ENCODE measurements at places on chromosomes 7 and 10.

DNA sequence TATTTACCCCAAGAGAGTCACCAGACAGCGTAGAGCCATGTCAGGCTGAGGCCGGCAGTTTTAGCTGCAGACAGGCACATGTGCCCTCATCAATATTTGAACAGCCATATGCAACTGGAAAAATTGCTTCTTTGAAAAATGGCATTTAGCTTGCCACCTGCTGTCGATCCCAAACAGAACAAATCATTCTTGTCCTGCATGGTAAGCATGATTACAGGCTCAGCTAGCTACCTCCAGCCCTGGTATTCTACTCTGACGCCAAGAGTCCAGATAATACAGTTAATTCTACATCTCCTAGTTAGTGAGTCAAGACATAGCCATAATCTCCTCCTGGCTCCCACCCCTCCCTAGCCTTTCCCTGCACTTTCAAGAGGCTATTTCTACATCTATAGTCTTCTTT is 7.7 kb downstream of the CREB3L2 start:
- no peak for DNase-seq

- DNase-seq: no peak
Observed at GRCh38 chr7:461453-462172, 58.0 kb downstream of the PDGFA start.

- no peak for DNase-seq
Observed at GRCh38 chr10:131214521-131215244, 96.8 kb downstream of the TCERG1L start.

DNA sequence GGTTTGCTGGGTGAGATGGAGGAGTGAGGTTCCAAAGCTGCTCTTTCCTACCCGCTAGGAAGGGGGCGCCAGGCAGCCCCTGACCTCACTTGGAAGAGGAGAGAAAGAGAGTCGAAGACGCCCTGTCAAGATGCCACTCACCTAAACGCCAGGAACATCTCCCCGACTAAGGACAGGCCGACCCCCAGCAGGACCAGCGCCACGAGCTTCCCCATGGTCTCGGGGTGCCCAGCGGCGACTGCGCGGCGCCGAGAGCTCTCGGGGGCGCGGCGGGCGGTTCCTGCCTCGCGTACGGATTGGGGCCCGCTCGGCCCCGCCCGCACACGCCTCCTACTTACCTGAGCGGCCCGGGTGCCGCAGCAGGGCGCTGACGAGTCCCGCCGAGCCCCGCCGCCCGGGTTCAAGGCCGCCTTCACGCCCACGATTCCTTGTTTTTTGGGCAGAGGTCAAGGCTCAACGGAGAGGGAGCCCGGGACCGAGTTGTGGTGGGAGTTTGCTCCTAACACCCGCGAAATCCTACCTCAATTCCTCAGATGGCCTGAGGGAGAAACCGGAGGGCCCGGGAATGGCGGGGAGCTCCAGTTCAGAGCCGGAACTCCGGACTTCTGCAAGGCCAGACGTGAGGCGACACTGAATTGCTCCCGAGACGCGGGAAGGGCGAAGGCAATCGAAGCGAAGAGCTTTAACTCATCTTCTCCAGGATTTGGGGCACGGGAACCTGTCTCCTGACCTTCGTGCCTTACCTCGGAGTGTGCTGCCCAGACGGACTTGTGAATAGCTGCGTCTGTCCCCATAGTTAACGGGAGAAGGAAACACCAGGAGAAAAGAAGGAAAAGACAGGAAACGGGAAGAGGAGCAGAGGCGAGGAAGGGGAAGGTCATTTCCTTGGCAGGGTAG is at the start of gene PON3:
PON3 (minus strand) TSS at position 240 of the 897 bp plus-strand sequence; CDS start at position 215, 25 bp downstream.
- DNase-seq: peak; percentile 33

GRCh38 chr7:147197006-147197405 is 1080.4 kb downstream of the CNTNAP2 start:
- DNase-seq: no peak

GRCh38 chr7:4216016-4216415 is 466.1 kb upstream of the FOXK1 start:
- DNase-seq: no peak

- no peak for DNase-seq
Observed at GRCh38 chr7:30674876-30675275, 7.4 kb downstream of the CRHR2 start.

DNA sequence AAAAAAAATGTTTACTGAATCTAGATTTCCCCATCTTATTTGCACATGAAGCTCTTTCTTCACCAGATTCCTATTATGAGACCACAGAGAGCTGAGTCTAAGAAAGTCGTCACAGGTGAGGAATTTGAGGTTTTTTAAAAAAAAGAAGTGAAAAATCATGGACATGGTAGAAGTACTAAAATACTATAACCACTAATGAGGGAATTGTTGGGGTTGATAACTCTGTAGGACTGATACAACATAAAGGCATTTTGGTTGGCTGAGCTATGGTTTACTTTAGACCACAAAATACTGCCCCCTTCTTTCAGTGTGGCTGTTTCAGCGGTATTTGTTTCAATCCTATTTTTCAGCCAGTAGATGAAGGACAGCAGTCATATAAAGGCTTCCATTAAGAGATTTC is 1111.3 kb downstream of the TYW1 start:
- DNase-seq: no peak

DNA sequence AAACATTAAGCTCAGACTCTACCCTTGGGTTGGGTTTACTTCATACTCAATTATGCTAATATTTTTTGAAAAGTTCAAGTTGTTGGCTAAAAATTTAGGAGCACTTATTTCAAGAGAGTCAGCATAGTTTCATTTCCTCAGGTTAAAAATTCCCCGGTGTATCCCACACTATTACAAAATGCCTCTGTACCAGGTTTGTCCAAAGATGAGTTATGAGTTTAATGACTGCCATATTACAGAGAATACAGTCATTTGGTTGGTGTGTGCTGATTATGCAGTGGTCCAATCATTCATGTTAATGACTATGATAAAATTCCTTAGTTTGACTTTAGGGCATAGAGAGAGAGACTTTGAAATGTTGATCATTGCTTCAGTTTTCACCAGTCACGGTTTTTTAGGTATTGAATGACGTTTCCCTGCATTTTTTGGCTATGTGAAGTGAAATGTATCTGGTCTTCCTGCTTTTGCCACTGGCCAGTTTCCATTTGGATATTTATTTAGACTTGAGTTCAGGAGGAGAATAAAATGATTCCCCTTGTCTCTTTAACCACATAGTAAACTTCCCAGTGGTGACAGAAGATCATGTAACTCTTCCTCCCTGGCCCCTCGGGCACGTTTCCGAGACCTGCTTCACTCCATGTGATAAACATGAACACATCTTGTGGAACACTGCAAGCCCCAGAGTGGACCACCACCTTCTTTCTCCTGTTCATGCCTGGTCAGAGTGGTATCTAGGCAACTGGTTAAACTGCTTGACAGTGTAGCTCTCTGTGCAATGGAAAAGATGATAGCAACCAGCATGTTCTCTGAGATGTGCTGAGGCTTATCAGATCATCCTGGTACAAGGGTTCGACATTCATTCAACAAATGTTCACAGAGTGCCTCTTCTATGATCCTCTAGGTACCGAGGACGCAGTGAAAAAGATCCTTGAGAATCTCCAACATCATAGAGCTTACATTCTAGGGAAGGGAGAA is 153.6 kb downstream of the CACNB2 start:
- no peak for DNase-seq

DNA sequence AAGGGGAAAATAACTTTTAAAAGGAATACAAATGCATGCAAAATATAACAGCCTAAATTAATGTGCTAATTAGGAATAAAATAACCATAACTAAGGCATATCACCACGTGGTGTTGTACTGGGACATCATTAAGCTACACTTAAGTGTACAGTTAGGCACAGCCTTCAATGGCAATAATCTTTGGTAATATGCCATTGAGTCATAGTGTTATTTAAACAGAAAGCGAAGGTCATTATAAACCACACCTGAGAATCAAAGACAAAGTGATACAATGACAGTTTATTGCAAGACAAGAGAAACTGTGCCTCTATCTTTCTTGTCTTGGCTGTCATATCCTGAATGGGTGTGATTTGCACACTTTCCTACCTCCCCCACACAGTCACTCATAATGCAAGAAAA is 30.5 kb upstream of the AUTS2 start:
- DNase-seq: no peak

GRCh38 chr7:32891043-32891799 is at the start of gene KBTBD2:
Gene KBTBD2 (minus strand): TSS chr7:32891760. CDS start chr7:32879604, 12,156 bp downstream.
- DNase-seq: peak; percentile 86

DNA sequence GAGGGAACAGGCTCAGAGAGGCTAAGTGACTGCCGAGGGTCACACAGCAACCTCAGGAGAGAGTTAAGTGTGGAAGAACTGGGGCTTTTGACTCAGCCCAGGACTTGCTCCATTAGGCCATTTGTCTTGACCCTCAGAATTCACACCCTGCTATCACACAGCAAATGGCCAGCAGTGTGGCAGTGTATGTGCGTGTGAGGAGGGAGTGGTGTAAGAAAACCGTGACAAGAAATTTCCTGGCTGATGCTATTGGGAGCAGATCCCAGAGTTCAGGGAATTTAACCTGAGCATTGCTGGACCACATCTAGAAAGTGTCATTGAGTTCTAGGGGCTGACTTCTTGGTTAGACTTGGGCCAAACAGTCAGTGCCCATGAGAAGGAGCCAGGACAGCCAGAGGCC is 18.4 kb downstream of the VWA2 start:
- DNase-seq: no peak
